Fibroblast of lung (primary cell): ENCODE measurements at places on chromosomes 12 and 14.

DNA sequence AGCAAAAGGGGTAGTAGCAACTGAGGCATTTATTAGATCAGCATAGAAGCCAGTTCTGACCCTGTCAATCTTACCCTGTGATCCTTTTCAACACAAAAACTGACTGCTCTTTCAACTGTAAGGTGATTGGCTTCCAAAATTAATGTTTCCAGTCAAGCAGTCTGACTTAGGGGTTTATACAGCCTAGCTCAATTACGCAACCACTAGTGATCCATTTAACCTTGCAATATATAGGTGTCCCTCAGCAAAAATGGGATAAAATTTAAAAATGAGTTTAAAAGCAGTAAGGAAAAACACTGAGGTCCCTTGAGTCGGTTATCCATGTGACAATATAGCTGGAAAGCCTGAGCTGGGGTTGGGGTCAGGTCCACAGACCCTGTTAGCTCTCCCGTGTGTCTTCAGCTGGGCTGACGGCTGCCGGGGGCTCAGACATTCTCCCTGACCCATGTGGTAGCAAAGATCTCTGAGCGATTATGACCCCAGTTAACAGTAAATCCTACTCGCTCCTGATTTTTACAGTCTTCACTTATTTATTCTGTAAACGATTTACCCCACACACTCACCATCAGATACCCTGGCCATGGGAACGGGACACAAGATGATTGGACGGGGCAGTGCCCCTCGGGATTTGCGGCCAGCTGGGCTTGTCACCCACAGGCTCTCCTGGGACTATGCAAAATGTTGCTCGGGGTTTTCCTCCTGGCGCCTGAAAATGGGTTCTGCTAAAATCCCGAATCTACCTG lies 16.6 kb downstream of the ADGRD1 start:
- DNase-seq: no peak

DNA sequence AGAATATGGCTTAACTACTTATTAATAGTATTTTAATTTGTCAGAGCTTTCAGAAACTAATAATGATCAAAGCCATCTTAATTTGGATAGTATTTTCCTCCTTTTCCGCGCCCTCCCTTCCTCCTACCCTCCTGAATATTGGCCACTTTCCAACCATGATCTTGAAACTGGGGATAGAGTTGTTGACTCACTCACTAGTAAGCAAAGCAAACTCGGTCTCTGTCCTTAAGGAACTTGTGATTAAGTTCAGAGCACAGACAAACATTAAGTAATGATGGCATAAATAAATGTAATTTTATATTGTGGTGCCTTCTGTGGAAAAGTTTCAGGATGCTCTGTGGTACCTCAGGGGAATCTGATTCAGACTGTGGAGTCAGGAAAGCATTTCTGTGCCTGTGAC lies 75.7 kb downstream of the LRRK2 start:
- no peak for DNase-seq

DNA sequence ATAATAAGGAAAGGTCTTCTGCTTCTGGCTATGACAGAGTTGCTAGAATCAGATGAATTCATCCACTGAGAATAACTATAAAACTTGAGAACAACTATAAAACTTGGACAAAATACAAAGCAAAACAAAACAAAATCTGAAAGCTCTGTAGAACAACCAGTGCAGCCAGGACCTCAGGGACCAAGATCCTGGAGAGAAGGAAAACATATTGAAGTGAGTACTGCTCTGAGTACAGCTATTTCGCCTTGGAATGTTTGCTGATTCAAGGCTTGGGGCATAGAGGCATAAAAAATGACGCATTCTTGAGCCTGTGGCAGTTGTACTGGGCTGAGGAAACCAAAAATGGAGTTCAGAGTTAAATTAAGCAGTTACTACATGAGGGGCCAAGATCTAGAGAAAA lies 21.7 kb downstream of the FOXA1 start:
- no peak for DNase-seq

DNA sequence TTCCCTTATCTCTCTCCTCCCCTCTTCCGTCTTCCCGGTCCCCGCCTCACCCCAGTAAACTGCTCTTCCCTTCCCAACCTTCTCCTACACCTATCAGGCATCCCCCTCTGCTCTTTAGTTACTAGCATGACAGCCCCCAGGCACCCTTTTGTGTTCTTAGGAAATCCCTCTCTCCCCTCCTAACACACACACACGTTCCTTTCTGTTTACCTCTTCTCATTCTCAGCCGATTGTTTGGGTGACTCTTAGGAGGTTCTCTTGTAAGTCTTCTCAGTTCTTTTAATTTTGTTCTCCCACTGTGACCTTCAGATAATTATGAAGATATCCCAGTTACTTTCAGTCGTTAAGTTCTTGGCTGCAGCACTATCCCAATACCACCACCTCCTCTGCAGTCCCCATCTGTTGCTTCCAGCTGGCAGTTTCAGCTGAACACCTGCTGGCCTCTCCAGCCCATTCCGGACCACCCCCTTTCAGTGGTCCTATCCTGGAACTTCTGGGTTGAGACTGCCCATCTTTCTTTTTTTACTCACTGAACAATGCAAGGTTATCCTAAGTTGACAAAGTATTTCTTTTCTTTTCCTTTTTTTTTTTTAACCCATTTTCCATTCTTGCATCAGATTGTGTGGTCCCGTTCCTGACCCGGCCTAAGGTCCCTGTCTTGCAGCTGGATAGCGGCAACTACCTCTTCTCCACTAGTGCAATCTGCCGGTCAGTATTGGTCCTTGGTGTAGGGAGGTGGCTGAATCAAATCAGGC lies 711 bp downstream of the MARS1 start:
- DNase-seq: no peak

DNA sequence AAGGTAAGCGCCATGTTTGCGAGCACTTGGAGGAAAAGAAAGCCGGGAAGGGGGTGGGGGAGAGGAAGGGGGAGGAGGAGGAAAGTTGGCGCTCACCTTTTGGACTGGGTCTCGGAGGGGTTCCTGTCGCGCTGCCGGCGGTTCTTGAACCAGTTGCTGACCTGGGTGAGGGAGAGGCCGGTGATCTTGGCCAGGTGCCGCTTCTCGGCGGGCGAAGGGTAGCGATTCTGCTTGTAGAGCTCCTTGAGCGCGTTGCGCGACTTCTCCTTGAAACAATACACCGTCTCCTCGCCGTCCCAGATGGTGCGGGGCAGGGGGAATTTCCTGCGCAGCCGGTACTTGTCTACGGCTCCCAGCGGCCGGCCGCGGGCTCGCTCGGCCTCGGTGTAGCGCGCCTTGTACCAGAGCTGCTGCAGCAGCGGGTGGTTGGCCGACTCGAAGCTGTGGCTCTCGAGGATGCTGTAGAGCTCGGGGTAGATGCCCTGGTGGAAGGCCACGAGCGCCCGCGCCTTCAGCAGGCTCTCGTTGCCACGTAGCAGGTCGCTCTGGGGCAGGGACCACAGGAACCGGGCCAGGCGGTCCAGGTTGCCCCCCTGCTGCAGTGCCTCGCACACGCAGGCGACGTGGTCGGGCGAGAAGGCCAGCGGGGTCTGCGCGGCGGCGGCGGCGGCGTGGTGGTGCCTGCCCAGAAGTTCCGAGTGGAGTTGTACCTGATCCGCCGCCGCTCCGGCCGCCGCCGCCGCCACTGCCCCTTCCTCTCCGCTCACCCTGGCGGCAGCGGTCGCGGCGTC lies 840 bp downstream of the SIX4 start:
- peak; percentile 69 for DNase-seq

DNA sequence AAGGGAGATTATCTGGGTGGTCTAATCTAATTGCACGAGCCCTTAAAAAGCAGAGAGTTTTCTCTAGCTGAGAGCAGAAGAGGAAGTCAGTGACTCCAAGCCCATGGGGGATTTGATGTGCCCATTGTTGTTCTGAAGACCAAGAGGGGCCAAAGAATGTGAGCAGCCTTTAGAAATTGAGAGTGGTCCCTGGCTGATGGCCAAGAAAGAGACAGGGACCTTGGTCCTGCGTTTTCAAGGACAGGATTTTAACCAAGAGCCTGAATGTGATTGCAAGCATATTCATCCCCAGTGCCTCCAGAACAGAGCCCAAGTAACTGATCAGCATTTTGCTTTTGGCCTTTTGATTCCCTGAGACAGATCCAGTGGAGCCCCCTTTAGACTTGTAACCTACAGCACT lies 1353.9 kb downstream of the AACS start:
- no peak for DNase-seq

DNA sequence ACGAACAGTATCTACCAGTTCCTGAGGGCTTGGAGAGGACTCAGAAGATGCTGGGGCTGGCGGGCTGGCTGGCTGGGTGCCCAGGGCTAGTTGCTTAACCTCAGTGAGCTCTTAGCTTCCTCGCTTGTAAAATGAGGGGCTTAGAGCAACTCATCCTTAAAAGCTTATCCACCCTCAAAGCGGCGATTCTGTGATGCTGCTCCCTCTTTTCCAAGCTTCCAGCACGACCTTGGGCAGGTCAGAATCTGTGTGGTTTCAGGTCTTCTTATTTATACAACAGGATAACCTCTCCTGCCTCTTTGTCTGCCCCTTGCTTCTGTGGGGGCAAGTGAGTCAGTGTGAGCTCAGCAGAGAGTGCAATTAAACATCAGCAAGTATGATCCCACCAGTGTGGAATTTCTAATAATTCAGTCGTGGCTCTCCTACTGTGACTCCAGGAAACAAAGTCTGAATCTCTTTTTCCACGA lies 281.8 kb downstream of the KSR2 start:
- DNase-seq: no peak

GRCh38 chr12:59329462-59329861 lies 266.4 kb upstream of the SLC16A7 start:
- DNase-seq: no peak

DNA sequence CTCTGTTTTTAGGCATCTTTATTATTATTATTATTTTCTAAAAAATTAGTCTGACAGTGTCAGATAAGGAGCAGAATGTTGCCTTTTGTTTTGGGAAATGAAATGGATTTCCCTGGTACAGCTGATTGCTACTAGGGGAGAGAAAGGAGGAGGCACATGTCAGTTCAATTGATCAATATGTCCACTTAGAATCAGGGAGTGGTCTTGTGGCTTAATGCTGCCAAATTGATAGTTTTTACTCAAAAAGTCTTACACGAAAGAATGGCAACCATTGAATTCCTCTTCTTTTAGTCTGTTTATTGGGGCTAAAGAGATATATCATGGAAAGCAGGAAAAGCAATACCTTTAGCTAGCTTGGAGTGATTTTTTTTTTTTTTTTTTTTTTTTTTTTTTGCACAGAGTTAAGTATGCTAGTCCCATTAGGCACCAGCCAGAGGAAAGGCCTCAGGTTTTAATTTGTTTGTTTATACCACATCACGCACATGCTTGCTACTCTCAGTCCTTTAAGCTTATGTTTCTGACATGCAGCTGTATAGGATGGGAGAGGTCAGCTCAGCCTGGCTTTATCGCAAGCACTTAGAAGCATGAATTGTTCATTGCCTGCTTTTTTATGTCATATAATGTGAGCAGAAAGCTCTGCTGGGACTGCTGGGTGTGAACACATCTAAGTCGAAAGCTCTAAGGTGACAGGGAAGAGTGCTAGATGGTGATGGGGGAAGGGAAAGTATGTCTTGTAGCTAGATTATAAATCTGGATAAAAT lies 1.4 kb downstream of the AKAP6 start:
- DNase-seq: no peak

DNA sequence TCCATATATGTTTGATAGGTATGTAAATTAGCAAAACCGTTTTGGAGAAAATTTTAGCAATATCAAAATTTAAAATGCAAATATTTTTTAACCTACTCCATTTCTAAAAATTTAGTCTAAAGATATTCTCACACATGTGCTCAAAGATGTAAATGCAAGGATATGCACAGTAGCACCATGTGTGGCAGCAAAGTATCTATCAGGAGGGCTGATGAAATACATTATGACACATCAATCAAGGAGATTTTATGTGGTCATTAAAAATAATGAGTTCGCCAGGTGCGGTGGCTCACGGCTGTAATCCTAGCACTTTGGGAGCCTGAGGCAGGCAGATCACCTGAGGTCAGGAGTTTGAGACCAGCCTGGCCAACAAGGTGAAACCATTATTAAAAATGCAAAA lies 8.0 kb upstream of the C1R start:
- DNase-seq: no peak

DNA sequence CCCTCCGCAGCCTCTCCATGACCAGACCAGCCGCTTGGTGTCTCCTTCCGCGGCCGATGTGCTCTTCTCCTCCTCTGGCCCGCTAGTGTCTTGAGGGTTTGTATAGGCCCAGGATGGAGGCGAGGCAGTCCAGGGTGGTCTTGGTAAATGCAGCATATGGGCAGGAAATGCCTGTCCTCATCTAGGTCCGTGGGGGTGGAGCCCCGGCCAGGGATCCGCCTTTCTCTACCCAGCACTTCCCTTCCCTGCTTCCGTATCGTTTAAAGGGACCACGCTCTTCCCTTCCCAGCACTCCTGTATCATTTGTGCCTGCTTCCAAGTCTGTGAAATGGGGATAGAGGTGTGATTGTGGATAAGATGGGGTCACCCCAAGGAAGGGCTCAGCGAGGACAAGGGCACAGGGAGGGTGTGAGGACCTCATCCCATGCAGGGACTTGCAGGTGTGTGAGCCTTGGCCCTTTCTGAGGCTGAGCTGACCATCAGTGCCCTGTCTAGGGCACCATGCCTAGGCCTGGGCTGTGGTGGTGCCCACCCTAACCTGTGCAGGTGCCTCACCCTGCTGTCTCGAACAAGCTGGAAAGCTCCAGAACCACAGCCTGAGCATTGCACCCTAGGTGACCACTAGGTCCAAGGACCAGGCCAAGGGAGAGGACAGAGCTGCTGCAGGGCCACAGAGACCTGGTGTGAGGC lies 326.8 kb upstream of the RTL1 start:
- DNase-seq: no peak

GRCh38 chr12:111546758-111547383 lies 52.2 kb downstream of the ATXN2 start:
- DNase-seq: peak; percentile 55

- peak; percentile 2 for DNase-seq
Observed at GRCh38 chr12:59928416-59928815, 332.6 kb downstream of the SLC16A7 start.

DNA sequence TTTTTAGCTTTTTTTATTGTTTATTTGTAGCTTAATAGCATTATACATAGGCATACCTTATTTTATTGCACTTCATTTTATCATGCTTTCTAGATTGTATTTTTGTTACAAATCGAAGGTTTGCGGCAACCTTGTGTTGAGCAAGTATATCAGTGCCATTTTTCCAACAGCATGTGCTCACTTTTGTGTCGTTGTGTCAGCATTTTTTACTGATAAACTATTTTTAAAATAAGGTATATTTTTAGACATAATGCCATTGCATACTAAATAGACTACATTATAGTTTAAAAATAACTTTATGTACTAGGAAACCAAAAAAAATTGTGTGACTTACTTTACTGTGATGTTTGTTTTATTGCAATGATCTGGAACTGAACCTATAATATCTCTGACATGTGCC lies 56.2 kb upstream of the RESF1 start:
- no peak for DNase-seq

- DNase-seq: no peak
Observed at GRCh38 chr14:72574715-72575114, 319.2 kb downstream of the DPF3 start.

DNA sequence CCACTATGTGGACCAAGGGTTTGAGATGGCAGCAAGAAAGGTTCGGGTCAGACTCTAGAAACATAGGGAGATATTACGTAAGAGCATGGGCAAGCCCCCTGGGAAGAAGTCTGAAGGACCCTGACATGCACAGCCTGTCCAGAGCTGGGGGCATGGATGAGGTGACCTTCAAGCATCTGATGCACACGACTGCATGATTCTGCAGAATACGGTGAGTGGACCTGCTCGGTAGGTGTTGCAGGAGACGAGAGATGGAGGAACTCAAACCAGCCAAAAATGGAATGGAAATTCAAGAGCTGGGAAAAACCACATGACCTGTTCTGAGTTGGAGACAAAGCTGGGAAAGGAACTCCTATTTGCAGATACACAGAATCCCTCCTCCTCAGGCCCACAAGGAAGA lies 43.6 kb downstream of the ANO2 start:
- no peak for DNase-seq

- no peak for DNase-seq
Observed at GRCh38 chr12:75606151-75606550, 94.7 kb upstream of the KRR1 start.
